Stimulated activated CD8-positive, alpha-beta memory T cell treated with anti-CD3 and anti-CD28 coated beads, Interleukin-15, amount 100 ng/mL, for 48 hours (primary cell): ENCODE measurements at places on chromosomes 11 and 22.
A peak's percentile ranks its signal among the peaks of the same experiment; 100 is the strongest.

DNA sequence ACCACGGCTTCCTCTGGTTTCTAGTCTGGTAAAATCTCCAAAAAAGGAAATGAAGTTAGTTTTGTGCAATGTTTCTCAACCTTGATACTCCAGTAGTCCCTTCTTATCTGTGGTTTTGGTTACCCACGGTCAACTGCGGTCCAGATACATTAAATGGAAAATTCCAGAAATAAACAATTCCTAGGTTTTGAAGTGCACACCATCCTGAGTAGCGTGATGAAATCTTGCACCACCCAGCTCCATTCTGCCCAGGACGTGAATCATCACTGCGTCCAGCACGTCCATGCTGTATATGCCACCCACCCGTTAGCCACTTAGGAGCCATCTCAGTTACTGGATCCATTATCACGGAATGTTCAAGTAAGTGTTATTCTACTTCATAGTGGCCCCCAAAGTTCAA, 117.0 kb downstream of the FBXO7 start:
- no peak for DNase-seq

DNA sequence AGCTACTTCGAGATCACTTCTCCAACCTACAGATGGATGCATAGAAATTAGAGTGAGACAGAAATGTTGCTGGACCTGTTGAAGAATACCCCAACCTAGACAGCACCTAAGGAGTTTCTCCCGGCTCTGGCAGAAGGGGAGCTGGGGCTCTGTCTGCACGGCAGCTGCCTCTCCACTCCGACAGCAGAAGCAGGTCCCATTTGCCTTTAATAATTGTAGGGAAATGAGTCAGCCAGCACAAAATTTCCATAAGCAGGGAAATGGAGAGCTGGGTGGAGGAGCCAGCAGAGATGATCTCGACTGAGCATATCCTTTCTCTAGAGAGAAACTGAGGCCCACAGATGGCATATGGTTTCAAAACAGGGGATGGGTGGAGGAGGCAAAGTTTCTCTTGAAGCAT, 80.1 kb downstream of the EFCAB6 start:
- DNase-seq = no peak

DNA sequence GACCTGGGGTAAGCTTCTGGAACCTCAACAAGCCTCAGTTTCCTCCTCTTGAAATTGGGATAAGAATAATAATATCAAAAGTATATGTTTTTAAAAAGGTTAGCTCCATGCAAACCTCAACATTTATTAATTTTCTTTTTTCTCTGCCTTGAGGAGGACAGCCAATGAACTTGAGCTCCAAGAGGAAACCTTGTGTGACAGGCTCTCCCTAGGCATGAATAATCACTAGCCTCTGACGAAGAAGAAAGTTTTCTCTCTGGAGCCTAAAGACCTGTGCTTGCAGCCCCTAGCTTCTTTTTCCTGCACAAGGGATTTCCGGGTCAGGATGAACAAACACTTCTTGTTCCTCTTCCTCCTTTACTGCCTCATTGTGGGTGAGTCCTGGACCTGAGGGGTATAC, at the start of gene PATE3:
PATE3 (plus strand) TSS at position 301 of the 400 bp plus-strand sequence; CDS start at position 326, 25 bp downstream.
- DNase-seq = no peak

GRCh38 chr22:45786726-45787125, 115.1 kb downstream of the ATXN10 start:
- no peak for DNase-seq

GRCh38 chr11:70933981-70934583, 318.3 kb downstream of the SHANK2 start:
- no peak for DNase-seq

- DNase-seq = no peak
Measured at GRCh38 chr11:92886243-92886905, 83.1 kb upstream of the MTNR1B start.

DNA sequence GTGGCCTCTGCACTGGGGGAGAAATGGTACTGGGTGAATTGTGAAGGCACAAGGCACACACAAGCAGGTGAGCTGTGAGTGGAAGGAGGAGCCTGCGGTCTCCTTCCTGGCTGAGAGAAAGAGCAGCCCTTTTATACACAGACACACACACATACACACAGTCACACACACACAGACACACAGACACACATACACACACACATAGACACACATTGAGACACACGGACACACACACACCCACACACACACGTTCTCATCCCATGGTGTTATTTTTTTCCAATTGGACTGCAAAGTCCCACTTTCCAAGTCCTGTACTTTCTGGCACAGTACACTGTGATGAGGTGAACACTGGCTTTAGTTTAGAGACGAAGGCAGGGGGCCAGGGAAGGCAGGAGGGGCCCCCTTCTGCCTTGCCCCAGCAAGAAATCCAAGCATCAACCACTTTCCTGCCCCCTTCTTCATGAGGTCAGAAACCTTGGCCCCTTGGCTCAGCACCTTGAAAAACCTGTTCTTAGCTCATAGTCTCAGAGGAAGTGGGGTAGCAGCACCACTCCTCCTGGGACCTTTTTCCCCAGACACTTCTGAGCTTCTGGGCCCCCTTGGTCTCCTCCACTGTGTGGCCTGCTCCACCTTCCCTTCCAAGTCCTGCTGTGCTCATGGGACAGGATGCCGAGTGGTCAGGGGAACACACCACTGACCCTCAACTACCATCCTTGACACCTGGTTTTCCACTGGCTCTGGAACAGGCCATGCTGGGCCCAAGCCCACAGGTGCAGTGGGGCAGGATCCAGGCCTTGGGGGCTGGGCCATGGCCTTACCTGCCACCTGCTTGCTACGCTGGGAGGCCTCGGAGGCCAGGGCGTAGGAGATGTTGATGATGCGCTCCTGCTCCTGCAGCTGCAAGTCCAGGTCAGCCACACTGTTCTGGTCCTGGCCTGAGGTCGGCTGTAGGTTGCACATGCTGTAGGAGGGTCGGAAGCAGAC, 43.8 kb downstream of the C11orf58 start:
- no peak for DNase-seq

GRCh38 chr11:69862331-69862771, 43.1 kb upstream of the FGF3 start:
- no peak for DNase-seq

DNA sequence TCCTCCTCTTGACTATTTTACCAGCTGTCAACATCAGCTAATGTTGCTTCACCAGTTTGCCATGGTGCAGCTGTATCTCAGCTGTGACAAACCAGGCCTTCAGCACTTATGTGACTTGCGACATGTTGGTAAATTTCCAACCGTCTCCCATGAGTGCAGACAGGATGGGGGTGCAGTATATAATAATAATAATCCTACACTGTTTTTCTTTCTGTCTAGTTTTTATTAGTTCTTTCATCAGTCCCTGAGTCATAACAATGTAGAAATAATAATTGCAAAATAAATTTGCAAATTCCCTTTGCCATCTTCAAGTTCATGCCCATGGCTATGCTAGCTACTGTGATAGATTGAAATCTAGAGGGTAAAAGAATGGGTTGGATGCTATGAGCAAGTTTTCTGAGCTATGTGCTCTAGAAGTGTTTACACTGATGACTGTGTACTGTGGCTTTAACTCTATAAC, 4.9 kb downstream of the MMP13 start:
- DNase-seq = no peak

DNA sequence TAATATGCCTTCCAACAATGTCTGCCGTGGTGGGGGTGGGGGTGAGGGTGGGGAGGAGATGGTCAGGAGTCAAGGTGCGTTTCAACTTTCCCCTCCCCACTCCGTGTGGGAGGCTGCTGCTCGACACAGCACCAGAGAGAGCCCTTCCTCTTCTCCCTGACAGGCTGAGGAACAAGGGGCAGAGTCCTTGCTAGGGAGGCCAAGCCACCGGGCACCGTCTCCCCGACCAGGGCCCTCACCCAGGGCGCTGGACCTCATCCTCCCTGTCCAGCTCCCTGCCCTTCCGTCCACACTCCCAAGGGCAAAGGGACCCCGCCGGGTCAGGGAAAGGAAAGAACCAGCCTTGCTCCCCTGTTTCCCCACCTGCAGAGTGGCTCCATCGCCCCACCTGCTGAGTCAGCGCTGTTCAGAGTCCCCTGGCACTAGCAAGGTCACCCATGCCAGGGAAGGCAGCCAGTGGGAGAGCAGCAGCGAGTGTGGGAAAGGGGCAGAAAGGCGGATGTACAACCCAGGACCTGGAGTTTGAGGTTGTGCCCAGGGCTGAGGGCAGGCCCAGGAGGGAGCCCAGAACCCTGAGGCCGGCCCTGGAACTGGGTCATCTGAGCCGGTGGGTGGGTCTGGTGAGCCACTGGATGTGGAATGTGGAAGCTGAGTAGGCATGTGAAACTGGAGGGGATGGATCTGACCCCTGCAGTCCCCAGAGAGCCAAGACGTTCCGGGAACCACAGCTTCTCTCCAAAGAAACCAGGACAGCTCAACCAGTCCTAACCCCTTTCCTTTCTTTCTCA, 47.2 kb downstream of the BUD13 start:
- no peak for DNase-seq

DNA sequence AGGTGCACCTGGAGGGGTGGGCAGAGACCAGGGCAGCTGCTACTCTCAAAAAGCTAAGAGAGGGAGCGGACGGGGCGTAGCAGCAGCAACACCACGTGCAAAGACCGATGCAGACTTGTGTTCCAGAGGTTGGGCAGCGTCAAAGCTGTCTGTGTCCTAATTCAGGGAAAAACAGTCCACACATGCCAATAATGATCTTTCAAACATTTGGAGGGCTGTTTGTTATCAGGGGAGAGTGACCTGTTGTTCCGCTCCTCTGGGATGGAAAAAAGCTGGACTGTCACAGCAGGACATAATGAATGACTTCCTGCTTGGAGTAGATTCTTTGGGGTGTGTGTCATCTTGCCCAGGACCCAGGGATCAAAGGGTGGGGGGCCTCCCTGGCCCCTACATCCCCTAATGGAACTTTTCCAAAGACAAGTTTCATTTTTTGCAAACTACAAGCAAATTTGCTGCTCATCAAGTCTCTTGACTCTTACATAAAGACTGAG, 6.2 kb upstream of the FBLN1 start:
- DNase-seq = no peak

DNA sequence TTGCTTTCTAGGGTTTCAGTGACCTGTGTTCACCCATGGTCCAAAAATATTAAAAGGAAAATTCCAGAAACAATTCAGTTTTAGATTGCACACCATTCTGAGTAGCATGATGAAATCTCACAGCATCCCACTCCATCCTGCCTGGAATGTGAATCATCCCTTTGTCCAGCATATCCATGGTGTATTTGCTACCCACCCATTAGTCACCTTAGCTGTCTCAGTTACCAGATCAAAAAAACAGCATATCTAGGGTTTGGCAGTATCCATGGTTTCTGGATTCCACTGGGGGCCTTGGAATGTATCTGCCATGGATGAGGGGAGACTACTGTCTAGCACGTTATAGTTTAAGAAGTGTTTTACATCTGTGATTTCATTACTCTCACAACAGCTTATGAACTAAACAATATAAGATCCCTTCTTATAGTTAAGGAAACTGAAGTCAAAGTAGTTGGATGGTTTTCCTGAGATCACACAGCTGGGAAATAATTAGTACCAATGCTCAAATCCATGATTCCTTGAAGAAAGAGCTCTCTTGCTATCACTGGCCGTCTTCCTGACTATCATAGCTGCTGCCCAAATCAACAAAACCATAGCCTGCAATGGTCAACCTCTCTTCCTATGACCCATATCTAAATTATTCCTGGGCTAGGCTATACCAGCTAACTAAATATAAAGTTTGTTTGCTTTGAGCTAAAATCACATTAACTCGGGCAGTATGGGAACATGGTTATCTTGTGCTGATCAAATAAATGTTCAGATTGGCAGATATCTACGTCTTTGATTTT, 122.6 kb downstream of the MICAL2 start:
- DNase-seq = no peak

GRCh38 chr11:12678092-12678491, 3.9 kb downstream of the TEAD1 start:
- DNase-seq = no peak

DNA sequence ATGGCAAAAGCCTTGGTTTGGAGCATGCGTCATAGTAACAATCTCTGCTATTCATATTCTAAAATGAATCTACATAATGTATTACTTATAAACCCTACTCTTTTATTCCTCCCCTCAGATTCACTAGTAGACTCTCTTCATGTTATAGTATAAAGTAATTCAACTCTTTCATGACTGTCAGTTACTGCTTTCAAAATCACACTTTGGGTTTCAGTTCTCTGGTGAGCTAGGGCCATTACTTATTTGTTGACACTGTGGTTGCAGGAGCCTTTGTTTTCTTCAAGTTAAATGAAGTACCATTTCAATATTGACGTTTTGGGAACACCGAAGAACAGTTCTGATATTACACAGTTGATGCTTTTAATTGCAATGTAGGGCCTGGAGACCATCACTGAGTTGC, 378.4 kb downstream of the DDX10 start:
- DNase-seq = no peak

DNA sequence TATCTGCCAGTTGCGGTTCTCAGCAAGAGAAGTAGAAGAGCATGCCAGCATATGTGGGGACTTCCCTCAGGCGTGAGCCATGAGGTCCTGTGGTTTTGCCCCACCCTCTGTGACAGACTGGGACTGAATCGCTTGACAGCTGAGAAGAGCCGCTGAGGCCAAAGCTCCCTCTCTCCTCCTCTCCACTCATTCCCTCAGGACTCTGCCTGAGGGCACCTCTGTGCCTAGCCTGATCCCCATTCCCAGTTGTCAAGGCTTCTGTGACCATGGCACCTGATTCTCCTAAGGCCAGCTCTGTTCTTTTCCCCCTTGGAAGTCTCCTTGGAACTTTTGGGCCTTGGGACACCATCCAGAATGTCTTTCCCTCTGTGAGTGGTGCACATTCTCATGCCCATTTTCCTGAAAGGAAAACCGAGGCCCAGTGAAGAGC, 27.0 kb downstream of the ART5 start:
- DNase-seq = peak; percentile 35

- DNase-seq = no peak
Measured at GRCh38 chr11:15660496-15660895, 545.8 kb downstream of the INSC start.

GRCh38 chr11:99432677-99433076, 411.9 kb downstream of the CNTN5 start:
- no peak for DNase-seq

DNA sequence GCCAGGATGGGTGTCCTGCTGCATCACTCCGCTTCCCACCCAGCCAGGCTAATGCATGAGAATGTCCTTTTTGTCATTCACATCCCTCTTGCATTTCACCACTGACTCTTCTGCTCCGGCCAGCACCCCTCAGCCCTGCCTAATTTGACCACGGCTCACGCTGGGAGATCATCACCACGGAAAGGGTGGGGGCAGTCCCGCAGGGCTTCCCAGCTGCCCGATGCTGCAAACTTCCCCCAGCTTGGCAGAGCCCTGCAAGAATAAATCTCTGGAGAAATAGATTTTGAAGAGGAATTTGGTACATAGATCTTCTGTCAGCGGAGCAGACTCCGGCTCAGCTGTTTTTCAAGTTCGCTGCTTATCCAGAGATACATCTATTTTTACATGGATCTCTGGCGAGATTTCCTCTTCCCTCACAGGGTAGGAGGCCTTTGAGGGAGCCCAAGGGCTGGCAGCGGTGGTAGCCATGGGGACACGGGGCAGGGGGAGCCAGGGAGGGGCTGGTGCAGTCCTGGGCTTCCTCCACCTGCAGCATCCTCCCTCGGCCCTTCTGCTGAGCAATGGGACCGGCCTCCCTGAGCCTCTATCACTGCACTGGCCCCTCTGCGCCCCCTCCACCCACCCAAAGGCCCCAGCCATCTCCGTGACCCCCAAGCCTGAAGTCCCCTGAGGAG, 62.6 kb downstream of the BUD13 start:
- no peak for DNase-seq
